ENCODE measurements at places on chromosomes 6 and 20. TPM values are rescaled to one million over a fixed set of nuclear protein-coding genes. Genes with fewer than 3 reads are reported as not detected.

The MROH8 gene
- total RNA-seq: 0.35 TPM

The TP53RK gene
- 13.9 TPM for total RNA-seq

The PLCB1 gene
- 0.41 TPM for total RNA-seq

The UFL1 gene
- total RNA-seq: 18.5 TPM

The PRR18 gene
- total RNA-seq: not detected

The PPARD gene
- total RNA-seq: 18.6 TPM

The TTBK1 gene
- 0.03 TPM for total RNA-seq

The C20orf204 gene
- total RNA-seq: 0.18 TPM

The GNMT gene
- 0.32 TPM for total RNA-seq

The GGTLC1 gene
- not detected for total RNA-seq

The TM9SF4 gene
- 40.6 TPM for total RNA-seq

The FOXQ1 gene
- 2.8 TPM for total RNA-seq

The SPTLC3 gene
- 7.8 TPM for total RNA-seq

The TRAPPC3L gene
- 0.07 TPM for total RNA-seq

The HLA-DOB gene
- 3.4 TPM for total RNA-seq

The XKR7 gene
- not detected for total RNA-seq

The SNAP91 gene
- not detected for total RNA-seq

The RNGTT gene
- 16.6 TPM for total RNA-seq

The OR14J1 gene
- not detected for total RNA-seq

The ECI2 gene
- total RNA-seq: 59.6 TPM

The MUC22 gene
- total RNA-seq: not detected

The MDC1 gene
- 27.4 TPM for total RNA-seq

The BNIP5 gene
- not detected for total RNA-seq

The TREML2 gene
- total RNA-seq: 0.17 TPM

The FBXO30 gene
- 8.8 TPM for total RNA-seq

The RAB44 gene
- total RNA-seq: not detected

The PPP1R16B gene
- total RNA-seq: not detected

The CLIC5 gene
- not detected for total RNA-seq

The FAM83C gene
- 2.6 TPM for total RNA-seq

The OTOR gene
- not detected for total RNA-seq

The CLPSL2 gene
- not detected for total RNA-seq

The CAGE1 gene
- total RNA-seq: 0.07 TPM

The PSMF1 gene
- total RNA-seq: 85.7 TPM

The NOX3 gene
- total RNA-seq: not detected

The HLA-DRB1 gene
- not detected for total RNA-seq

The MATN4 gene
- 0.10 TPM for total RNA-seq

The SLC16A10 gene
- 0.14 TPM for total RNA-seq

The SLC4A11 gene
- 11.3 TPM for total RNA-seq

The DPPA5 gene
- total RNA-seq: not detected

The RIPPLY2 gene
- total RNA-seq: 1.8 TPM

The C4A gene
- total RNA-seq: 1.7 TPM

The MPIG6B gene
- total RNA-seq: not detected

The ADGB gene
- not detected for total RNA-seq

The BPIFB6 gene
- total RNA-seq: not detected

The RIOK1 gene
- total RNA-seq: 23.5 TPM

The DZANK1 gene
- total RNA-seq: 1.8 TPM

The GPSM3 gene
- total RNA-seq: 13.2 TPM

The PSORS1C1 gene
- 7.4 TPM for total RNA-seq

The MLIP gene
- not detected for total RNA-seq

Measured in foreskin keratinocyte (primary cell).